ENCODE measurements at places on chromosomes 3 and 15.
A peak's percentile ranks its signal among the peaks of the same experiment; 100 is the strongest.

GRCh38 chr3:8968375-8968882 is 5.2 kb upstream of the RAD18 start:
- no peak for DNase-seq

- no peak for DNase-seq
Observed at GRCh38 chr3:32899265-32899664, 52.2 kb upstream of the CCR4 start.

- peak; percentile 11 for DNase-seq
Observed at GRCh38 chr3:11641683-11642430, 1.9 kb downstream of the VGLL4 start.

GRCh38 chr3:144363856-144364255 is 392.2 kb downstream of the DIPK2A start:
- no peak for DNase-seq

DNA sequence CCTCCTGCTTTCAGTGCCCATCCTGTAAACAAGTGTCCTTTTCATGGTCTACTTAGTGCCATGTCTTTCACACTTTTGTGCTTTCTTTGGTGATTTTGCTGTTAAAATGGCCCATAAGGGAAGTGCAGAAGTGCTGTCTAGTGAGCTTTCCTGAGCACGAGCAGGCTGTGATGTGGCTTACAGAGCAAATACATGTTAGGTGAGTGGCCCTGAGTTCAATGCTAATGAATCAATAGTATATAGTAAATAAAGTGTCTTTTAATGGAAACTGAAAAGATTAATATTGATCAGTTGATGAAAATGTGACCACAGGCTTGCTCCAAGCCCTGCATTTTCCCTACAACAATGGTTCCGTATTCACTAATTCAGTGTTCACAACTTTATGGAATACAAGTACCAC is 5.7 kb downstream of the SH3BP5 start:
- no peak for DNase-seq

GRCh38 chr15:80694611-80695098 is 455 bp upstream of the ABHD17C start:
- no peak for DNase-seq

DNA sequence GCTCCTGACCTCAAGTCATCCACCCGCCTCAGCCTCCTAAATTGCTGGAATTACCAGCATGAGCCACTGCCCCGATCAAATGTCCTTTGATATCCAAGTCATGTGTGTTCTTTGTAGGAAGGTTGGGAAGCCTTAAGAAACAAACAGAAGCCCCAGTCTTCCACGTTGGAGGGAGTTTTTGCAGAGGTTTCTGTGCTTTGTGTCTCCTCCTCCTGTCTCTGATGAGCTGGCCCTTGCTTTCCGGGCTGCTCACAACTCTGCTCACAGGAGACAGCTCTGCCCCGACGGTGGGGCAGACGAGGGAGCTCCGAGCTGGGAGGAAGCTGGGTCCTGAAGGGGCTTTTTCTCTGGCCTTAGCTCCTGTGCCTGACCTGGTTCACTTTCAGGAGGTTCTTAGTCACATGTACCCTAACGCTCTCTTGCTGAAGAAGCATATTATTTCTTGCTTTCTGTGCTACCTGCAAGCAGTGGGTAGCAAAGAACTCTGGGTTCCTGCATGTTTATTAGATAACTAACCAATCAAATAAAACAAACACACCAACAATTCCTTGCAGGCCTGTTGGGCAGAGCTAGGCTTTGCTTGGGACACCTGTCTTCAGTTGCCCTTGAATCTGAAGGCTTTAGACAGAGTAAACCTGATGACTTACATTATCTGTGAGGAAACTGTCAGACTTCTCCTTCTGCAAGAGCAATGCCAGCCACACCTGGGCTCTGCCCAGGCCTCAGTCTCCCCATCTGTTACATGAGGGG is 52.6 kb upstream of the SMAD6 start:
- DNase-seq = no peak

DNA sequence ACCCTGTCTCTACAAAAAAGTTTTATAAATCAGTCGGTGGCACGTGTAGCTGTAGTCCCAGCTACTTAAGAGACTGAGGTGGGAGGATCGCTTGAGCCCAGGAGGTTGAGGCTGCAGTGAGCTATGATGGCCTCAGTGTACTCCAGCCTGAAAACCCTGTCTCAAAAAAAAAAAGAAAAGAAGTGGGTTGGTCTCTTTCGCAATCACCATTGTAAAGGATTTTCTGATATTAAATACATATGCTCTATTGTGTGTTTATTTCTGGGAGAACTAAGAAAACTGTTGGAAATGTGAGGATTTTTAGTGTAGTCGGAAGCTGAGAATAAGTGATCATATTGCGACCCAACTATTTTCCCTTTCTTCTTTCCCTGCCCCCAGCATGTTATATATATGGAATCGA is 7.5 kb downstream of the ZNF710 start:
- no peak for DNase-seq

All from DMS79 treated with DMSO at 0.1 percent for 48 hours (cell line).